CD4-positive, alpha-beta T cell treated with Interleukin-15 for 4 hours (primary cell): ENCODE measurements at places on chromosomes 6 and 20.

DNA sequence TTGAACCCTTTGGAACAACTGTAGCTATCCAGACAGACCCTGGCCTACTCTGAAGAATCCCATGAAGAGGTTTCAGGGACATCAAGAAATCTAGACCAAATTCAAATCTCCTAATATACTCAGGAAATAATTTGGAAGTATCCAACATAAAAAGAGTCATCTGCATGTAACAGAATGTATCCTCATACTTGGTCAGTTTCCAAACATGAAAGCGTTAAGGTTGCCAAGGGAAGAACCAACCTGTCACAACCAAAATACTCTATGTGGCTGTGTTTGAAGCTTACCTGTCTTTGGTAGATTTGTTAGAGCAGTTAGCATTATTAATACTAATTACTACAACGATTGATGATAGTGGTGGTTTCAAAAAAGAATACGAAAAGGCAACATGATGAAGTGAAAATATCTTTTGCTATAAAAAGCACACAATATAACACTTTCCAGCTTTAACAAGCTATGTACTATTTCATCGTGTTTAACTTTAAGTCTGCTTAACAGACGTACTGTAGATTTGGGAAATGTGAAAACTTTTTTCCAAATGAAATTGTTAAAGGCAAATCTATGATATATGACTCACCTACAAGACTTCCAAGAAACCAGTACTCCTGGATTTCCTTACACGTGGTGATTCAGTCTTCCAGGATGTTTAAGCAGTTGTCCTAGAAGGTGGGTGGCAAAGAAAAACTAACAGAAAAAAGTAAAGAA is 46.6 kb upstream of the ENPP1 start:
- DNase-seq: no peak

DNA sequence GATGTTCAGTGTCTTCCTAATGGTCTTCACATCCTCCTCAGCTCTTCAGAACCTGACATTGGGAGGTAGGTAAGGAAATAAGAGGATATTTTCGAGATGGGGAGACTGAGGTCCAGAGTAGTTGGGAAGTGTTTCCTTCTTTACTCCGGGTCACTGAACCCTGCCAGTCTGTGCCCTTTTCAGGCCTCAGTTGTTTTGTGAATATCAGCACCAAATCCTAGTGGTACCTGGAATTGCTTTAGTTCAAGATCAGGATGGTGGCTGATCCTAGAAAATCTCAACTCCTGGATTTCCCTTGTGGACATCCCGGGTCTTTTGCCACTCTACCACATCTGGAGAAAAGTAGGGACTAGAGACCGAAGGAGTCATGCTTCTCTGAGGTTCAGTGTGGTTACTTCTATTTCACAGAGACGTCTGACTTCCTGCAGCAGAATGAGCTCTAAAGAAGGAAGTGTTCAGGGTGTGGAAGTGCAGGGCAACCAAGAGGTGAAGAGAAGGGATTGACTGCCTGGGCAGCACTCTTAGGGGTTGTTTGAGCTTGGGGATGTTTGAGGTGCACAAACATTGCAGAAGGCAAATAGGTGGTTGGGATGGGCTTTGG is 995 bp downstream of the STK4 start:
- peak; percentile 62 for DNase-seq

GRCh38 chr20:3894796-3895195 is 5.6 kb downstream of the PANK2 start:
- no peak for DNase-seq

GRCh38 chr6:135372758-135373157 is 124.8 kb downstream of the AHI1 start:
- no peak for DNase-seq

DNA sequence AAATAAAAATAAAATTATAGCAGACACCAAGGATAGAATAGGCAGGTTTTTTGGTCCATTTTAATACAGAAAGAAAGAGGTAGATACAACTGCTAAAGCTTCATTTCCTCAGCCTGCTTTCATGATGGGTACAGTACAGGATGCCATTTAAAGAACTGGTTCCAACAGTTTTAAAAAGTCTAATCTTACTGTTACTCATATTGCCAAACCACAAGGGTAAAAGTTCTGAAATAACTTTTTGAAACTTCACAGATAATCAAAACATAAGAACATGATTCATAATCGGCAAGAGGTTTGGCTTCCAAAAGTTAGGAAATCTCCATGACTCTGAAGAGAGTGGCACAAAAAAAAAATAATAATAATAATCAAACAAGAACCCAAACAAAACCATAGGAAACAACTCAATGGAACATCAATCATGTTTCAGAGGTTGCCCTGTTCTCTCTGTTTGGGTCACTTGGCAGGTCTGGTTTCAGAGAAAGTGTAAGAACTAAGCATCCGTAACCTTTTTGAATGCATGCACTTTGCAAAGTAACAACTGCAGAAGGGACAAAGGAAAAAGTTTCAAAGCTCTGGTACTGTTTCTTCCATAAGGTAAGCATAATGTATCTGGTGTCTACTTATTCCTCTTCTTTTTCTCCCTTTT is 79.7 kb downstream of the SMLR1 start:
- DNase-seq: no peak

GRCh38 chr6:56746767-56747504 is 104.2 kb upstream of the DST start:
- DNase-seq: no peak

DNA sequence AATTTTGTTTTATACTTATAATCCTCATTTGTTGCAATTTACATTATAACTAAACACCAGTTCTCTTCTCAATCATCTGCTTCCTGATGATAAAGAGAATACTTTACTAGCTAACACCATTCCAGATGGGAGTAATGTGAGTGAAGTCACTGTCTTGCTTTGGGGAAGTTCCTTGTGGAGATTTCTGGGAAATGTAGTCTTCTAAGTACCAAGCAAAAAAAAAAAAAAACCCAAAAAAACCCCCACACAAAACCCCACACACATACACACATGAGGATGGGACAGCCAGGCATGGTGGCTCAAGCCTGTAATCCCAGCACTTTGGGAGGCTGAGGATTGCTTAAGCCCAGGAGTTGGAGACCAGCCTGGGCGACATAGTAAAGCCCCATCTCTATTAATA is 2.2 kb upstream of the SNPH start:
- DNase-seq: no peak

DNA sequence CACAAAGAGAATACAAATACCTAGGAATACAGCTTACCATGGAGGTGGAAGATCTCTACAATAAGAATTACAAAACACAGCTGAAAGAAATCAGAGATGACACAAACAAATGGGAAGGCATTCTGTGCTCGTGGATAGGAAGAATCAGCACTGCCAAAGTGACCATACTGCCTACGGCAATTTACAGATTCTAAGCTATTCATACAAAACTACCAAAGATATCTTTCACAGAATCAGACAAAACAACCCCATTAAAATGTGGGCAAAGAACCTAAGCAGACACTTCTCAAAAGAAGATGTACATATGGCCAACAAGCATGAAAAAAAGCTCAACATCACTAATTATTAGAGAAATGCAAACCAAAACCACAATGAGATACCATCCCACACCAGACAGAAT is 133.2 kb upstream of the SSTR4 start:
- no peak for DNase-seq

DNA sequence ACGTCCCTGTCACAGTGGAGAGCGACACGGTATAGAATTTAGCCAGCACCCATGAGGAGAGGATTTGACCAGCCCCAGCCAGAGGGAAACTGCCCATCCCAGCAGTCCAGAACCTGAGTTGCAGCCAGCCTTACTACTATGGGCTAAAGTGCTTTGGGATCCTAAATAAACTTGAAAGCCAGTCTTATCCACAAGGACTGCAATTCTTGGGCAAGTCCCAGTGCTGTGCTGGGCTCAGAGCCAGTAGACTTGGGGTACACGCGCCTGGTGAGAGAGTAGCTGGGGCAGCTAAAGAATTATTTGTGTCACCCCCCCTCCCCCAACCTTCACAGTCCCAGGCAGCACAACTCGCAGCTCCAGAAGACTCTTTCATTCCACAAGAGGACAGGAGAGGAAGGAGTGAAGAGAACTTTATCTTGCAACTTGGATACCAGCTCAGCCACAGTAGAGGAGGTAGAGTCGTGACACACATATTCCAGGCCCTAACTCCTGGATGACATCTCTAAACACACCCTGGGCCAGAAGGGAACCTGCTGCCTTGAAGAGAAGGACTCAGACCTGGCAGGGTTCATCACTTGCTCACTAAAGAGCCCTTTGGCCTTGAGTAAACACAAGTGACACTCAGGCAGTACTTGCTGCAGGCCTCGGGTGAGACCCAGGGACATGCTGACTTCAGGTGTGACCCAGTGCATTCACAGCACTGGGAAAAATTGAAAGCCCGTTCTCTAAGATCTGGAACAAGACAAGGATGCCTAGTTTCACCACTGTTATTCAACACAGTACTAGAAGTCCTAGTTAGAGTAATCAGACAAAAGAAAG is 100.3 kb downstream of the REV3L start:
- DNase-seq: no peak

DNA sequence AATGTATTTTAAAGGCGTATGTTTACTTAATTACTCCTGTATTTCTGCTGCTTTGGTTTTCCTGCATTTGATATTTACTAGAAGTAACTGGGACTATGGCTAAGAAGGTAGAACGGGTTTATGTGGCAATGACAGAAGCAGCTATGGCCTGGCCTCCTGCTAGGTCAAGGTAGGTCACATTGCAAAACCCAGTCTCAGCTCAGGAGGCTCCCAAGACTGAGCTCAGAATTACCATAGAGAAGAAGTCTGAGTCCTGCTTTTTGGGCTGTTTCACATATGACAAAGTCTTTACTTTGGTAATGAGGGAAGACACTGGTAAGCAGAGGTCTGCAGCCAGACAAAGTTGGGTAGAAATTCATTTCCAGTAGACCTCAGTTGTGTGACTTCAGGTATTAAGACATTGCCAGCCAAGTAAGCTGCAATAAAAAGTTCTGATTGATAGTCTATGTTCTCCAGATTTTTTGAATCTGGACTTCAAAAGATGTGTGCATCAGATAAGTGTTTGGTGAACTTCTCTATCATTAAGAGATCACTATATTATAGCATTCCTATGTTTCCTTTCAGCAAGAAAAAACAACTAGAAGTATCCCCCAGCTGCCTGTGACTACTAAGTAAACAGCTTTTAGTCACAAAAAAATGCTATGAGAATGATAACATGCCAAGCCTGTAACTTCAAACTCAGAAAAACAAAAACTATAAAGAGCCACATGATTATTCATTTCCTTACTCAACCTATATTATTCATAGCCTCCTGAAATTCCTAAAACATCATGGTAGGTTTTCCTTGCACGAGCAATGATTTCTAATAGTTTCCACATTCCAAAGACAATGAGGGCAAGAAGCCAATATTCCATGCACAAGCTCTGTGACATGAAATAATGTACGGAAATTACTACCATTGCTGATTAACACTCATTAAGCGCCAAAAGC is 312.3 kb downstream of the HAO1 start:
- no peak for DNase-seq

DNA sequence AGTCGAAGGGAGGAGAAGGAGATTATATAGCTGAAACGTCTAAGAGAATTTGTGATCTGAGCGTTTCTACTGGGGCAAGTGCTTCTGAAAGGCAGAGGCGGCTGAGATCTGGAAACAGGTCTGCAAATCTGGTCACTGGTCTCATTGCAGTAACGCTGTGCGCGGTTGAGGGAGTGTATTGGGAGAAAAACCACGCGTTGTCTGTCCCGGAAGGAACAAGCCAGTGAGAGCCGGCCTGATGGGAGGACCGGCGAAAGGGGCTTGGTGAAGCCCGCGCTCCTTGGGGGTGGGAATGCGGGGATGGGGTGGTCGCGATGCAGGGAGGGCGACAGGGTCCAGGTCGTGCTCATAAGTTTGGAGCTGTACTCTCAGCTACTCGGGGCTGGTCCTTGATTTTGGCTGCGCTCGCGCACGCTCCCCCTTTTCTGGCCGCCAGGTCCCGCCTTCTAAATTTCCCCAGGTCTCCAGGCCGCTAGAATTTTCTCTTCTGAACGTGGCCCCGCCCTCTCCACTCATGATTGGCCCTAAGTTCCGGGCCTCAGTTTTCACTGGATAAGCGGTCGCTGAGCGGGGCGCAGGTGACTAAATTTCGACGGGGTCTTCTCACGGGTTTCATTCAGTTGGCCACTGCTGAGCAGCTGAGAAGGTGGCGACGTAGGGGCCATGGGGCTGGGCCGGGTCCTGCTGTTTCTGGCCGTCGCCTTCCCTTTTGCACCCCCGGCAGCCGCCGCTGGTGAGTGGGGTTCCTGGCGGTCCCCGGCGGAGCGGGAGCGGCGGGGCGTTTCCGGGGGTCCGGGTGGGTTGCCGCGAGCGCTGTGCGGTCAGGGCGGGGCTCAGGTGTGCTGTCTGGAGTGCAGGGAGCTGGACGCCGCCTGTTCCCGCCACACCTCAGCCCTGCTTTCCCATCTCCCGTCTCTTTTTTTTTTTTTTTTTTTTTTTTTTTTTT is at the start of gene MICB:
Gene MICB (plus strand): TSS at position 615 of the 946 bp plus-strand sequence. CDS start 49 bp downstream, at position 664.
- DNase-seq: peak; percentile 84

GRCh38 chr6:160111806-160112205 is 9.8 kb upstream of the SLC22A1 start:
- no peak for DNase-seq

DNA sequence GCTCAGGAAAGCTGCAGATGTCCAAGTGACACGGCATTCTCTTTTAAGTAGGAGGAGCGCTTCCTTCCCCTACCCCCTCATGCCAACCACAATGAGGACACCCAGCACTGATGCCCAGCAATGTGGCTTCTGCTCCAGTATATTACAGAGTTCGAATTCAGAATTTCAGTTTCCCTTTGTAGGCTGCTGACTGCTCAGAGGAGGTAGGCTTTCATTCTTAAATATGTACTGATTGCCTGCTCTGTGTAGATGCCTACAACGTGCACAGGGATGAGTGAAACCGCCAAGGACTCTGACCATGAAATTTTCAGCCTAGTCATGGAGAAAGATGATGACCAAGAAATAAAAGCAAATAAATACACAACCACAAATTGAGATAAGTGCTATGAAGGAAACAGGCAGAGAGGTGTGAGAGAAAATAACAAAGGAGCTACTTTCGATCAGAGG is 50.9 kb upstream of the TNFAIP3 start:
- peak; percentile 14 for DNase-seq

- no peak for DNase-seq
Observed at GRCh38 chr6:90008908-90009501, 114.7 kb downstream of the GJA10 start.

DNA sequence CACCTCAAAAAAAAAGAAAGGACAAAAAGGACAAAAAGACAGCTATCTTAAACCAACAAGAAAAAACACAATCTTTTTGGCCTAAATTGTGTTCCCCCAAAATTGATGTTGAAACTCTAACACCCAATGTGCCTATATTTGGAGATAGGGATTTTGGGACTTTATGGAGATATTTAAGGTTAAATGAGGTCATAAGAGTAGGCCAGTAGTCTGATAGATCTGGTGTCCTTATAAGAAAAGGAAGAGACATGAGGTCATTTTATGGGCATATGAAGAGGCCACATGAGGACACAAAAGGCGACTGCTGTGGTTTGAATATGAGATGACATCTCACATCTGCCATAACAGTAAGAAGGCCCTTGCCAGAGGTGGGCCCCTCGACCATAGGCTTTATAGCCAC is 49.5 kb downstream of the TRIM38 start:
- DNase-seq: no peak

GRCh38 chr20:5442101-5442500 is 125.3 kb upstream of the PROKR2 start:
- DNase-seq: no peak

DNA sequence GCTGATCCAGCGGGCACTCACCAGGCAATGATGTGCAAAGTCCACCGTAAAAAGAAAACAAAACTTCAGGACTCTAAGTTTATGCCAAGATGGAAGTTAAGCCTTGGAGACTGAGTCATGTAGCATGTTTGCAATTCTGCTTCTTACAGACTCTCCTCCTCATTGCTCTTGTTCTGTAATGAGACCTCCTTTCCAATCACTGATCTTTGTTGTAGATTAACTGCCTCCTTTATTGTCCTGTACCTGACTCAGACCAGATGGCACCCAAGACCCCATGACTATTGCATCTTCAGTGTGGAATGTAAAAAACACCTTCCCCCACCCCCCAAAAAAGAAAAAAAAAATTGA is 11.2 kb downstream of the NEU1 start:
- no peak for DNase-seq
